ENCODE measurements at places on chromosomes 5 and 9.
A peak's percentile ranks its signal among the peaks of the same experiment; 100 is the strongest.

GRCh38 chr5:150486402-150487198 lies 21.3 kb upstream of the NDST1 start:
- peak; percentile 68 for DNase-seq

DNA sequence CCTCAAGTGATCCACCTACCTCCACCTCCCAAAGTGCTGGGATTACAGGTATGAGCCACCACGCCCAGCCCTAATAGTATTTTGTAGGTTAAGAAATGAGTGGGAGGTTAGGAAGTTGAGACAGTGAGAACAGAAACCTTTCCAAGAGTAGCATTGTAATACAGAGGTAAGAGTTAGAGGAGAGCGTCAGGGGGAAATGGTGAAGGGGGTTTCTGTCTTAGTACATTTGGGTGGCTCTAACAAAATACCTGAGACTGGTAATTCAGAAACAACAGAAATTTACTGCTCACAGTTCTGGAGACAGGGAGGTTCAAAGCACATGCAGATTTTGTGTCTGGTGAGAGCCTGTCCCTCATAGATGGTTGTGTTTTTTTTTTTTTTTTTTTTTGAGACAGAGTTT lies 18.8 kb downstream of the SMIM3 start:
- no peak for DNase-seq

DNA sequence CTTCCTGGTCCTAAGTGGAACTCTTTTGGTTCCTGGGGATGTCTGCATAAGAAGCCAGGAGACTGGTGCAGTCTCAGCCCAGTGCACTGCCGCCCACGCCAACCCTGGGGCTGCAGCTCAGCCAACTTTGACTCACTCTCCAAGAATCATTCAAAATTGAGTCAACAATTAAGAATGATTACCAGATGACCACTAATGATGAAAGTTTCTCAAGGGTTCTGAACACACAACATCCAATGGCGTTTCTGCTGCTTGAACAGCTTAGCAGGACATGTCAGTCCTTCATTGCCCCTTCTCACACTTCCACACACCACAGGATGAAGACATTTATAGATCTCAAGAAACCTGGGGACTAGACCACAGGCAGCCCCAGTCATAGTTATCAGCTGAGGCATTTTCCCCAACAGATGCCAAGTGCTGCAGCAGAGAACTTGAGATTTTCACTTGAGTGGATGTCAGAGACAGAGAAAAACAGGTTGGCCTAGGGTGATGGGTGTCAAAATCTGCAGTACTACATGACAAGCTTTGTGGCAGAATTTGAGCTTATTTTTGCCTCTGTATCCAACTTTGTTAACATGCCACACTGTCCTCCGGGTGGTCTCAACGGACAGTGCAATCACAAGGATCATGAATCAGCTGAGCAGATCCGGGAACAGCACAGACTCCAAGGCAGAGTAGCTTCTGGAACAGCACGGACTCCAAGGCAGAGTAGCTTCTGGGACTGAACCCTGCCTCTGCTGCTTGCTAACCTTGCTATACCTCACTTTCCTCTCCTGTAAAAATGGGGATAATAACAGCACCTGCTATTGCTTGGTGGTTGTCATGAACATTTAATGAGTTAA lies 356.1 kb downstream of the SPOCK1 start:
- DNase-seq: no peak

GRCh38 chr5:66358741-66359140 lies 214.6 kb downstream of the SREK1 start:
- no peak for DNase-seq

DNA sequence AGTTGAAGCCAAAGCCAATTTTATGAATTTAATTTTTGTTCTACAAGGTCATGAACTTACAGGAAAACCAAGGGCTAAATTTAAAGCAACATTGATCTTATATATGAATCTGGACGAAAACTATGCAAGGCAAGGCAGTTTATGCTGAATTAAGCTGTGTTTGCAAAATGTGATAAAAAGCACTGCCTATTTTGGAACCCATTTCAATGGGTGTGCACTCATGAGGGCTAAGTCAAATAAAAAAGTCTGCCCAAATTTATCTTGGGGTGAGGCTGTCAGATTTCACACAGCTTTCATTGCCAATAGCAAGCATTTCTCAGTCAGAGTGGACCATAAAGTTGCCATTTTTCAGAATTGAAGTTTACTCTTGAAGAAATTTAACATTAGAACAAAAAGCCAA lies 199.9 kb downstream of the LURAP1L start:
- no peak for DNase-seq

DNA sequence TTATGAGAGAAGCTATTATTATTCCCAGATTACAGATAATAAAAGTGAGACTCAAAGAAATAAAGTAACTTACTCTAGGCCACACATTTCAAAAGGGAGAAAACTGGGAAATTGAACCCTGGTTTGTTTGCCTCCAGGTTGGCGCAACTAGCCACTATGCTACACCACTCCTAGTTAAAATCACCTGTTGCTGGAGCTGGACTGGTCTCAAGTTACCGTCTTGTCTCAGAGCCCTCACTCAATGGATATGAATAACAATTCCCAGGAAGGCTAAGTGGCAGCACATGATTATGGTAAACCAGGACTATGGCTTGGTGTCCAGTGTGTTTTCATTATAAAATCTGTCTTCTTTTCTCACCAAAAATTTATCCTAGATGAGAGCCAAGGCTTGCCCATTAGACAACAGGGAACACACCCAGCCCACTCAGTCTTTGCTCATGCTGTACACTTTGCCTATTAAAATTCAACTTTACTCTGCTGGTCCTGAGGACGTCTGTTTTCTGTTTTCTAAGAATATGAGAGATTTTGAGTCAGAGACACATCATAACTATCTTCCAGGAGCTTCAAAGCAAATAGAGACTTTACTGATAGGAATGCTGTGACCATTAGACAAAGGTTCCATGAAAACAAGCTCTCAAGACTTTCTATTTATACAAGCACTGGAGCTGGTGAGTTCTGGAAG lies 58.1 kb downstream of the ADRB2 start:
- no peak for DNase-seq

DNA sequence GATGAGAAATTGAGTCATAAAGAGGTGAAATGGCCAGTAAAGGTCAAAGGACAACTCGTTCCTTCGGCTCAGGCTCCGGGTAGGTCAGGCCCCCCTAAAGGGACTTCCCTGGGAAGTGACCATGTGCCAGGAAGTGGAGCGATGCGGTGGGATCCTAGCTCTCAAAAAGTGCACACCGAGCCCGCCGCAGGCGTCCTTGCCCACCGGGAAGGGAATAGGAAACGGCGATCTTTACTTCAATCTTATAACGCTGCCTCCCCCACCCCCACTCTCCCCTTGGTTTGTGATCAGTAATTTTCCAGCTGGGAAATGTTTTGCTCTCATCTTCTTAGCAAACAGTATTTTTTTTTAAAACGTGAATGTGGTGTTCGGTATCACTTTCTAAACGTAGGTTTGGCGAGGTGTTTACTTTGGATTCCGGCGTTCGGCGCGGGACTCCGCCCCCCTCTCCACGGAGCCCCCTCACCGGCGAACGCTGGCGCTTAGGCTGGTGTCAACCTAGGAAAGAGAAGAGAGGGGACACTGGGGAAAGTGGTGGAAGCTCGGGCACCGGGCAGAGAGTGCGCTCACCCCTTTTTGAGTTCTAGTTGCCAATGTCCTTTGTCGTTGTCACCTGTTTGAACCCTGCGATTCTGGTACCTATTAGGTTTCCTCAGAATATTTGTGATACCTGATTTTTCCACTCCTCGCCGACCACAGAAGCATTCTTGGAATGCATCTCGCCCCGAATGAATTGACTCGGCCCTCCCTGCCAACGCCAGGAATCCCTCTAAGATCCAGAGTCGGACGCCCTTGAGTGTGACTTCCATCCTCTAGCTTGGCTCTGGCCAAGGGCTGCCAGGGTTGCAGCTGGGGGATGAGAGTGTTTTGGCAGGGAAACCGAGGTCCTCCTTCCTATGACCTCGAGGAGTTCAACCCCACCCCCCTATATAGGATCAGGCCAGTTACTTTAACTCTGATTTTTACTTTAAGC lies 1.8 kb upstream of the KLF4 start:
- no peak for DNase-seq

GRCh38 chr9:120343416-120343815 lies 236.6 kb downstream of the CDK5RAP2 start:
- no peak for DNase-seq

- DNase-seq: no peak
Observed at GRCh38 chr5:170740551-170741205, 42.8 kb upstream of the GABRP start.

GRCh38 chr5:140611020-140611521 lies 21.9 kb downstream of the CD14 start:
- no peak for DNase-seq

GRCh38 chr5:35233121-35233520 lies 2.8 kb upstream of the PRLR start:
- DNase-seq: no peak

DNA sequence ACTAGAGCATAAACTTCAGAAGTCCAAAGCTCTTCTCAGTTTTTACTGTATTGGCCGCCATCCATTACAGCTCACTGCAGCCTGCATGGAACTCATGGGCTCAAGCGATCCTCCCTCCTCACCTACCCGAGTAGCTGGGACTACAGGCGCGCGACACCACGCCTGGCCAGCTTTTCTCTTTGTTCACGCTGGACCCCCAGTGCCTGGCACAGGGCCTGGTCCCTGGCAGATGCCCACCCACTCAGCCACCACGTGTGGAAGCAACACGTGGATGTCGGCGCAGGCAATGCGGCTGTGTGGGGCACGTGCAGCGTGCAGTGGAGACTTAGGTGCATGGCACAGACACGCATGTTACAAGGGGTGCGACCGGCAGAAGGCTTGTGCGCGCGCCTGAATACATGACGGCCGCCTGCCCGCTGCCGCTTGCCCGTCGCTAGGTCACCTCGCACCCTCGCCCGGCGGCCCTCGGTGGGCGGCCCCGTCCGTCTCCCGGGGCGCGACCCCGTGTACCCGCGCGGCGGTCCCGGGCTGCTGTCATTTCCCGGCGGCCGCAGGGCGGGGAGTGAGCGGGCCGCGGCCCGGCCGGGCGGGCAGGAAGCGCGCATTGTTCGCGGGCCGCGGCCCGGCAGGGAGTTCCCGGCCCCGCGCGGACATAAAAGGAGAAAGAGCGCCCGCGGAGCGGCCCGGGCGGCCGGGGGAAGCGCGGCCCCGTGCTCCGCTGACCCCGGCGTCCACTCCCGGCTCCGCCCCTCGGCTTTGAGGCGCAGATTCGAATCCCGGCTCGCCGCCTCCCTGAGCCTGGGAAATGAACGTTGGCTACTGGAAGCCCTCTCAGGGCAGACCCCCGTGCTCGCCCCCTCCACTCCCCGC lies 24.1 kb upstream of the PTGS1 start:
- no peak for DNase-seq

DNA sequence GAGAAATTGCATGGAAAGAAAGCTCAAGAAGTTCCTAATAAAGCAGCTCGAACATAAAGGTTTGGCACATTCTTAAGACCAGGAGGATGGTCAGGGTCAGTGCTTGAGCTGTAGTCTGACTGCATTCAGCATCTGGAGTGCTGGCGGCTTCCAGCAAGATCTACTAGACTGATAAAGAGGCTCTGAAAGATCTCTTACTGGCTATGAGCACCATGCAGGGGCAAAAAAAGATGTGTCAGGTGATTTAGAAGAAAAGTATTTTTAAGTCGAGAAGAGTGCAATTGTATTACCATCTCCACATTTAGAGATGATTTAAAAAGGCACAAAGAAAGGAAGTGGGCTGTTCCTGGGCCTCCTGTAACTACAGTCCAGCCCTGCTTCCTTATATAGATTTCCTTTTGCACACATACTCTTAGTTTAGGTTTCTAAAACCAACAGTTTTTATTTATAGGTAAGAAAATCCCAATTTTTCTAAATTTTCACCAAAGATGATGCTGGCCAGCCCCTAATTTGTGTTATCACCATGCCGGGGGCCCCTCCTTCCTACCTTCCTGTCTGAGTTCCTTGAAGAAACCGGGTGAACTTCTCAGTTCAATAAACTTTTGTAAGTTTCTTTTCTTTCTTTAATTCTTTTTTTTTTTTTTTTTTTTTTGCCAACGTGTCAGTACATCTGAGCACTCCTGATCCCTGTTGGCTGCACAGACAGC lies 65.9 kb upstream of the PLPP1 start:
- DNase-seq: no peak

DNA sequence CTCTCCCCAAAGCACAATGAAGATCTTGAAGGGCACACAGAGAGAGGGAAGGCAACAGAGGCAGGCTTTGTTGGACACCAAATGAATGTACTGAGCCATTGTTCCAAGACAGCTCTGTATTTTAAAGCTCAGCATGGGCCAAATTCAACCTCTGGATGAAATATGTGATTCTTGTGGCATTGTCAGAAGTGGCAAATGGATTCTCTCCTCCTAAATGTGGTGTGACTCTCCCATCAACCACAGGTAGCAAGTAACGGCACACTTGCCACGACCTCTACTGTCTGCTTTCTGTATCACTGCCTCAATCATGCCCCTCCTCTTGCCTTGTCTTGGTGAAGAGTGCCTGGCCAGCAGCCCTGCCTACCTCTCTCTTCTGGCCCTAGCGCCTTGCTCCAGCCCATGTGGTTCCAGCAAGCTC lies 6.1 kb upstream of the MOB3B start:
- no peak for DNase-seq

- no peak for DNase-seq
Observed at GRCh38 chr9:4689687-4690104, 10.3 kb downstream of the CDC37L1 start.

- no peak for DNase-seq
Observed at GRCh38 chr9:19161257-19162025, 34.1 kb upstream of the PLIN2 start.

DNA sequence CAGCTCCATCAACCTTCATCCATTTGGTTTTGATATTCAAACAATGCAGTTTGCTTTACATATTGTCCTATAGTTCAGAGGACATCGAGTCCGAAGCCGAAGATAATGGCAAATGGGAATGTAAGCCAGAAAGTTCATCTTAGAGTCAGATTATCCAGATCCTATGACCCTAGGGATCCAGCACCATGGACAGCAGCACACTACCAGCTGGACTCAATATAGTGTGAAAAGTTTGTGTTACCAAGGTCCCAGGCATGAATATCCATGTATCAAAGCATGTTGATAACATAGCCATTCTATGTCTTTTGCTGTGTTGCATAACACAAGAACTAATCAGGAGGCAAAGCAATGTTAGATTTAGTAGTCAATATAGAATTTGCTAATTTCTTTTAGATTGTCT lies 46.3 kb downstream of the FSTL4 start:
- DNase-seq: no peak

DNA sequence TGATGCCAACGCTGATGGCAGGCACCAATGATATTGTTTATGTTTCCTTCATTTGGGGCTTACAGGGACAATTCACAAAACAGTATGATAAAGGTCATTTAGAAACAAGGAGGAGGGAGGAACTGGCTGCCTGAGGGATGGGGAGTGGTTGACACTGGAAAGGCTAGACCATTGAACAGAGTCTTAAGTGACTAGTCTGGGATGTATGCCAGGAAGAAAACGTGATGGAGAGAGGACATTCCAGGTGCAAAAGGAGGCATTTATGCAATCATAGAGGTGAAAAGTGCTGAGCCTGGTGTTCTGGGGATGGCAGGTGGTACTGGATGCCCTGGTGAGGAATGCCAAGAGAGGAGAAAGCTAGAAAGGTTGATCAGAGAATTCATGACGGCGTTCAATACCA lies 153.4 kb downstream of the ZNF462 start:
- DNase-seq: no peak

GRCh38 chr5:14884062-14884612 lies 12.6 kb upstream of the ANKH start:
- no peak for DNase-seq

- DNase-seq: no peak
Observed at GRCh38 chr5:45542421-45542820, 153.8 kb downstream of the HCN1 start.
